ENCODE measurements at places on chromosomes 5 and 9.

GRCh38 chr5:112186401-112186990 is 232.6 kb downstream of the EPB41L4A start:
- no peak for DNase-seq

DNA sequence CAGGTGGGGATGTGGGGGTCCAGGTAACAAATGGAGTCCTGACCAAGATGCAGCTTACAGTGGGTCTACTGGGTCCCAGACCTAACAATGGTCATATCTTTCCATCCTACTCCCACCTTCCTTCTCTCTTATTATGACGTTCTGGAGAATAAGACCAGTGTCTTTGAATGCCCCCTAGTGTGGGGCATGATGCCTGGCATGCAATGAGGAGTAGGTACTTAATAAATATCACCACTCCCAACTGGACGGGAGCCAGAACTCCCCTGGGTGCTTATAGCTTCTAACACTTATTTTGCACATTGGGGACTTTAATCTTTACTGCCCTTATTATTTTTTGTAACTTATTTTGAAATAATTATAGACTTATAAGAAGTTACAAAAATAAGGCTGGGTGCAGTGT is 98.2 kb downstream of the NDFIP1 start:
- no peak for DNase-seq

DNA sequence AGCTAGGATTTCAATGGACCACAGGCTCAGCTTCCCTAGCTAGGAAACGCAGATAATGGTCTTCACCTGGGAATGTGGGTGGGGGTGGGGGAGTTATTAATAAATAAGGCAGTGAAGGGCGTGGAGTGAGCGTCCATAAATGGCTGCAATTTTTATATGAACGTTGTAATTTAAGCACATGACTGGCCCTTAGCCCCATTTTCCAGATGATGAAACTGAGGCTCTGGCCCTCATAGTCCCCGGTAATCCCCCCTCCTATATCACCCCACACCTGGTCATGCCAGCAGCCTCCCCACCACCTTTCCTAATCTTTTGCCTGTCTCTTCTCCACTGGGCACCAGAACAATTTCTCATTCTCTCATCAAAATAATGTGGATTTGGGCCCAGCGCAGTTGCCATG is 61.9 kb upstream of the LMX1B start:
- no peak for DNase-seq

DNA sequence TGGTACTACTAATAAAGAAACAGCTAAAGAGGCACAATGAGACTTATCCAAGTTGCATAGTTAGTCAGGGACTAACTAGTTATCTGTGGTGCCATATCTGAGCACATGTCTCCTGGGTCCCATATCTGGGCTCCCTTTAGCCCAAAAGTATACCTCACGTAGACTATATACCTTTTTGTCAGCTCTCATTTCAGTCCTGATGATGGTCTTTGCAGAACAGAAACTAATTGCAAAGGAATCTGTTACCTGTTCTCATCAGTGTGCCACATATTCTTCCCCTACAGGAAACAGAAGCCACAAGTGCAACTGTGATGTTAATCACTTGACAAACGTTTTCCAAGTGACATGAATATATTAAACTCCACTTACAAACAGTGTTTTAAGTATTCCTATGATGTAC is 395.2 kb downstream of the KIAA0825 start:
- DNase-seq: no peak
